ENCODE measurements at places on chromosomes 3 and 15.
A peak's percentile ranks its signal among the peaks of the same experiment; 100 is the strongest.

DNA sequence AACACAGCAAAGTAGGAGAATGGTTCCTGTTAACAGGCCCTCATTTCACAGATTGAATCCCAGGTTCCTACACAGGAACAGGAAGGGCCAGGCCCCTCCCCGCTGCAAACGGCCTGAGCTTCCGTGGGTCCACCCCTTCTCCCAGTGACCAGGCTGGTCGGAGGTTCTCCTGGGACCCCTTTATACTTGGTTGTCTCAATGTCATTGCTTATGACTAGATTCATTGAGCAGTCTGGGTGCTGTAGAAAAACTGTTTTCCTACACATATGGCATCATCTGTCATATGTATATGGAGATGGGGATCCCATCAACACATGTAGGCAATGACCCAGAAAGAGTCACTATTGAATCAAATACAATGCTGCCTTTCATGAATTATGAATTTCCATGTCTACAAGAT is 3.8 kb downstream of the C3orf85 start:
- DNase-seq, result no peak

GRCh38 chr15:58597943-58598828 is 151.3 kb downstream of the ADAM10 start:
- DNase-seq, result no peak

GRCh38 chr3:152960684-152961083 is 125.8 kb downstream of the P2RY1 start:
- DNase-seq, result no peak

GRCh38 chr3:103170651-103171050 is 735.8 kb downstream of the ZPLD1 start:
- no peak for DNase-seq

GRCh38 chr3:100537646-100538338 is 45.4 kb downstream of the TMEM45A start:
- no peak for DNase-seq

DNA sequence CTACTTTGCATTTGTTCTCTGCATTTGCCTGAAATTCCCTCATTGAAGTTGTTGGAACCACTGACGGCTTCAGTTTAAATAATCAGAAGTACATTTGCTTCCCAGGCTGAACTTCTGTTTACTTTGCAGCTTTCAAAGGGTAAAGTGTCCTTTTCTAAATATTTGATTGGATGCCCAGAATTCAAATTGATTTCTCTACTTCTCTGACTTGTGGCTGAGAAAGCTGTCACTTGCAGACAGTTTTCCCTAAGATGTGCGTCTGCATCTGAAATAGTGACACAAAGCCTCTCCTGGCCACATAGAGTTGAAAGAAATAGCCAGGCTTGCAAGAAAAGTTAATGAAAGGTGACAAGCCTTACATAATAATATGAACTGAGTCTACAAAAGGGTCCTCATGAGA is 299.6 kb downstream of the THSD4 start:
- DNase-seq, result no peak

DNA sequence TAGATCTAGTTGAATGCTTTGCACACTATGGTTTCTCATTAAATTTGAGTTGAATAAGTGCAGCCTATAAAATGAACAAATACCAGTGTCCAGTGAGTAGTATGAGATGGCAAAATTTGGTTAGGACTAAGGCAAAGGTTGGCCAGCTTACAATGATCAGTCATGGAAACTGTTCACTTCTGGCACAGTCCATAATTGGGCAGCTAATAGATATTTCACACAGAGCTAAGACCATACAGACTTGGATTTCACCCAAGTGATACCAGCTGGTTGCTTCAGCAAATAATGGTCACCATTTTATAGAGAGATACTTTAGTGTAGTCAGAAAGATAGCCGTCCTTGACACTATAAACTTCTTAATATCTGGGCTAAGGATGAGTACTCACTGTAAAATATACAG is 15.7 kb downstream of the GAP43 start:
- no peak for DNase-seq

DNA sequence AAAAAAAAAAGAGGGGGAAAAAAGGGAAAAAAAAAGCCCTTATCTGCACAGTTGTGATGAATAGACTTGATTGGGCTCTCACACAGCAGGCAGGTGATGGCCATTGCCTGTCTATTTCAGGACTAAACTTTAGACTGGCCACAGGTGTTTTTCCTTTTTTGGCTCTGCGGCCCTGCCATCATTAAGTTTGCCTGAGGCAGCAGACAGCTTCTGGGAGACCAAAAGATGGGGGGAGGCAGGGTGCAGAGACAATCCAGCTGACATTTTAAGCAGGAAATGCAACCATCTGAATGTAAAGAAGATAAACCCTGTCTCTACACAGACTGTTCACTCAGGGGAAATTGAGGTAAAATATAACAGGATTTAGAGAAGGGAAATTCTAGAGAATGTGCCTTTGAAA is 295.0 kb upstream of the KCNH8 start:
- DNase-seq, result no peak

- no peak for DNase-seq
These were observed 254.3 kb upstream of the ICE2 start for GRCh38 chr15:60733196-60733595.

- DNase-seq, result peak; percentile 45
These were observed 82.2 kb downstream of the SSR3 start for GRCh38 chr3:156472684-156473083.

DNA sequence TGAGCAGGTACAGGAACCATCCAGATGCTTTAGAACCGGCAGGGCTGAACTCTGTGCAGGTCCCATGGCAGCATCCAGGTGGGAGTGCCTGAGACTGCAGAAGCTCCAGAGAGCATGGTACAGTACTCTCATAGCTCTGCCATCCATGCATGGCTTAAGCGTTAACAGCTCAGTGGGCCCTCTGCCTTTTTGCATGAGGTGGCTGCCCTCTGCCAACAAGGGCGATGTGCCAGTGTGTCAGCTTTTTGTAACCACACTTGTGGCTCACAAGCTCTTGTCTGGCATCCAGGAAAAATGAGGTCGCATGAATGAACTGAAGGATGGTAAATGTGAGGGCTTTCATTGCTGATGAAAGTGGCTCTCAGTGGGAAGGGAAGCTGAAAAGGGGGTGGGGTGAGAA is 950.1 kb downstream of the DIPK2A start:
- no peak for DNase-seq

DNA sequence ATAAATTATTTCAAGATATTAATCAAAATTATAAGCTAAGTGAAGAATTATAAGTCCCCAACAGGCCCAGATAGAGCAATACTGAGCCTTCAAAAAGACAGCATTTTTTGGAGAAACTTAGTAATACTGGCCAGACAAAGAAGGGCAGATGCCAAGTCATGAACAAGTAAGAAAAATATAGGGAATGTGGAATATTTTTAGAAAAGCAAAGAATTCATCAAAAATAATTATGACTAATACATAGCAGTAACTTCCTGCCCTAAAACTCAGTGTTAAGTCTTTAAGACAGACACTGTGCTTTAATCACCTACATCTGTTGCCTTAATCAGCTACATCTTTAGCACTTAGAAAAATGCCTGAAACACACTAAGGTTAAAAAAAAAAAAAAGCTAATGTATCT is 31.2 kb downstream of the DPH6 start:
- no peak for DNase-seq

- no peak for DNase-seq
These were observed 78.3 kb upstream of the ALDH1A3 start for GRCh38 chr15:100801256-100801900.

DNA sequence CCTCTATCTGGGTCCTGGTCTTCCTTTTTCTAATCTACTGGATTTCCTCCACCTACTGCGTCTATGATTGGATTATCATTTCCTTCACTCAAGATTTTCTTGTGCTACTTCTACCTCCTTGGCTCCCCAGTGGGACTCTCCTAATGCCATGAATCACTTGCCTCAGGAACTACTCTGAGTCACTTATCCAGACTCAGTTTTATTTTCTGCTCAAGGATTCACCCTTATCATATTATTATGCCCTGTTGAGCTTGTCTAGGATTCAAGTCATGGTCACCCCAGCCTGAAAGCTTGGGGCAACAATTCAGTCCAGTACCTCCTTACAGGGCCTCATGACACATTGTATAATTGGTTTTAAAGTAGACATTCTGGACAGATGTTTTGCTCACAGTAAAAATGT is 968.1 kb downstream of the ROBO1 start:
- no peak for DNase-seq

- no peak for DNase-seq
These were observed 98.3 kb downstream of the ABHD5 start for GRCh38 chr3:43789028-43789427.

DNA sequence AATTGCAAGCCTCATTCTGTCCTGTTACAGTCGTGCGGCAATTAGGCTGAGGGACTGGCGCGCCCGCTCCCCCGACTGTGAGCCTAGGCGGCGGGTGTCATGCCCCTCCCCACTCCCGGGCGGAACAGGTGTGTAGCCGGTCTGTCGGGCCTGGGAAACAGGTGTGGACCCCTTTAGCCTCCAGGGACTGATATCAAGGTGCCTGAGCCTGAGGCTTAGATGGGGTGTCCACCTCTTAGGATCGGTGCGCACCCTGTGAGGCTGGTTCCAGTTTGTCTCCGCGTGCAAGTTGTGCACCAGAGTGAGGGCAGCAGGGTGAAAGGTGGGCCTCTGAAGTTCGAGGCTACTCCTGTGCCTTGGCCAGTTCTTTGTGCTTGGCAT is 686 bp downstream of the VPS8 start:
- DNase-seq, result peak; percentile 49

DNA sequence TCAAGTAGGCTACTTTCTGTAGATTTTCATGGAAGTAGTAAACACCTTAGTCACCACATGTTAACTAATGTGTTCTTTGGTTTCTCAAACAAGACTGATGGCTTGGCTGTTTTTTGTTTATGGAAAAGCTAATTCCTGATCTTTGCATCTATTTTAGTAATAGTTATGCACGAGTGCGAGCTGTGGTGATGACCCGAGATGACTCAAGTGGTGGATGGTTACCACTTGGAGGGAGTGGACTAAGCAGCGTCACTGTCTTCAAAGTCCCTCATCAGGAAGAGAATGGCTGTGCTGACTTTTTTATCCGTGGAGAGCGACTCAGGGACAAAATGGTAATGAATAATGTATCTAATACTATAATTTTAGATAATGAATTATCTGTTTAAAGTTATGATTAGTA is 46.6 kb downstream of the SPRED1 start:
- no peak for DNase-seq

DNA sequence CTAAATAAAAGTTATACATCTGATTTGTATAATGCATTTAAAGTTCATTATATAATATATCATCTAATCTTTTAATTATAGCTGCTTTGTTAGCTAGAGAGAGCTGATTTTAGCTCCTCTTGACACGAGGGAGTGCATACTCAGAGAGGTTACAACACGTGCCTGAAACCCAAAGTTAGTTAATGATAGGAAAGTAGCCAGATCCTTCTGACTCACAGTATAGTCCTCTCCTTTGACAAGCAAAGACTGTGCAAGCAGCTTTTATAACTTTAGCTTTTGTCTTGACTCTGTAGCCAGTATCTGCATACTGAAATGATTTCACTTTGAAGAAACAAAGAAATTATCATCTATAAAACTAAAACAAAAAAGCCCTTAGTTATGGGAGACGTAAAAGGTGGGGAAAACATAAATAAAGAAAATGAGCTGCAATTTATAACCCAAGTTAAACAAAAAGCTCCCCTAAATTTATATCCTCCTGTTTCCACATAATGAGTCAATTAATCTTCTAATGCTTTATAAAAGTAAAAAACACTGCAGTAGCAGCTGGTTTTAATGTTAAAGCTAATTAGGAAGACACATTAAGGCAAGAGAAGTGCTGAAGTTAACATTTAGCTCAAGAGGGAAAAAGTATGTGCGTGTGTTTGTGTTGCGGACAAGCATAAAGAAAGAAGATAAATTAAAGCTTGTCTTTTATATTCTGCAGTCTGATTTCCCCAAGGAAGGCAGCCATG is 13.1 kb downstream of the GABRR3 start:
- DNase-seq, result no peak

DNA sequence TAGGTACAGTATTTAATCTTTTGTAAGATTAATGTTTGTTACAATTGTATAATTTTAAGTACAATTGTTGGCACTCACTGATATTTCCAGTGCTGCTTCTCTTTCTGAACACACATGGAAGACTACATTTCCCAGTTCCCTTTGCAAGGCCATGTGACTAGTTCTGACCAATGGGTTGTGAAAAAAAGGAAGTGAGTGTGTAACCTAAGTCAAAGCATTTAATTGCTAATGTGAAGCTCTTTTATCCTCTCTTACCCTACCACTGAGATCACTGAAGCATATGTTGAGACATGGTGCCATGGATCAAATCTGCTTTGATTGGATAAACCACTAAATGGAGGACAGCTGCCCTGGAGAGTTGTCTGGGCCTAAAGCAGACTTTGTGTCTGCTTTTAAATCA is 83.9 kb upstream of the PLXND1 start:
- peak; percentile 53 for DNase-seq

- no peak for DNase-seq
These were observed 14.9 kb downstream of the AMOTL2 start for GRCh38 chr3:134359121-134360010.
